ENCODE measurements at places on chromosomes 3 and 15.

GRCh38 chr3:72126441-72127223, 341.7 kb upstream of the PROK2 start:
- no peak for DNase-seq

DNA sequence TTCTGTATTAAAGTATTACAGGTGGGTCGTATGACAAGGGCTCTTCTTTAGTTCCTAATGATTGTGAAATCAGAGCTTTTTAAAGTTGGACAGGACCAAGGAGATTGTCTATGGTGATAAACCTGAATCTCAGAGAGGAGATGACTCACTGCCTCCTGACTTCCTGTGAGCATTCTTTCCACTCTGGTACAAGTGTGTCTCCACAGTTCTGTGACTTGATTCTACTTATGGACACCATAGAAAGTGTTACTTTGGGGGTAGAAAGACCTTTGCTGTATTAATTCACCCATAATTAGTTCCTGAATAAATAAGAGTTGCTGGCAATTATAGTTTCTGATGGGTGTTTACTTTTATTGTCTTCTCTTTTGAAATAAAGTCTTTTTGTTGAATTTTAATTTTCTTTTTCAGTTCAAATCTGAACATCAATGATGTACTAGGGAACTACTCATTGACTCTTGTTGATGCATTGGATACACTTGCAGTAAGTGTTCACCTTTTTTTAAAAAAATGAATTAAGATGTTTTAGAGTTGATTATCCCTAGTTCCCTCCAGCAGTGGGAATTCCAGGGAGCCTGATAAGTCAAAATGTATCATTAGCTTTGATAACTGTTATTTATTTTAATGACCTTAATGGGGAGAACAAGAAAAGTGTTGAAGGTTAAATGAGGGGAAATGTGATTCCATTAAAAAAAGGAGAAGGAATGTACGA, 7.4 kb downstream of the EDEM1 start:
- DNase-seq: no peak

GRCh38 chr3:18033581-18034108, 291.2 kb upstream of the TBC1D5 start:
- DNase-seq: no peak

- DNase-seq: no peak
These were observed 13.1 kb downstream of the WDR82 start for GRCh38 chr3:52265387-52265786.
